Tracheal epithelial cell (primary cell): ENCODE measurements at places on chromosomes 5 and 9. TPM values are rescaled to one million over a fixed set of nuclear protein-coding genes. Genes with fewer than 3 reads are reported as not detected.

The SPATA31A5 gene
- not detected in 2 replicates for total RNA-seq

The ADAMTS6 gene
- total RNA-seq = 17.1 and 34.0 TPM in 2 replicates

The BTF3 gene
- 225 and 348 TPM in 2 replicates for total RNA-seq

The DAB2 gene
- total RNA-seq = 1.1 and 5.8 TPM in 2 replicates

The MYOT gene
- total RNA-seq = not detected in 2 replicates

The PIP5K1B gene
- 2.6 TPM in 1 of 2 replicates, not detected in the other for total RNA-seq

The SEPTIN8 gene
- 21.3 and 40.7 TPM in 2 replicates for total RNA-seq

The SV2C gene
- total RNA-seq = not detected in 2 replicates

The SYK gene
- 15.2 and 28.3 TPM in 2 replicates for total RNA-seq

The CD72 gene
- 0.72 TPM in 1 of 2 replicates, not detected in the other for total RNA-seq

The PSAT1 gene
- total RNA-seq = 108 and 209 TPM in 2 replicates

The HSPB3 gene
- not detected in 2 replicates for total RNA-seq

The NFIB gene
- 8.0 and 19.6 TPM in 2 replicates for total RNA-seq

The MIER3 gene
- total RNA-seq = 38.4 and 43.6 TPM in 2 replicates

The EPB41L4A gene
- total RNA-seq = 3.6 and 12.4 TPM in 2 replicates

The PSD2 gene
- under 0.01 TPM in 1 of 2 replicates, not detected in the other for total RNA-seq

The NUDT12 gene
- total RNA-seq = 13.5 and 23.4 TPM in 2 replicates

The CTXN3 gene
- not detected in 2 replicates for total RNA-seq

The ZNF483 gene
- 0.64 and 1.4 TPM in 2 replicates for total RNA-seq

The AGPAT2 gene
- 54.1 and 69.6 TPM in 2 replicates for total RNA-seq

The BOD1 gene
- total RNA-seq = 78.4 and 86.3 TPM in 2 replicates

The GMCL2 gene
- total RNA-seq = not detected in 2 replicates

The PCDHA4 gene
- total RNA-seq = 0.21 and 1.2 TPM in 2 replicates

The OR1Q1 gene
- total RNA-seq = not detected in 2 replicates

The C6 gene
- not detected in 2 replicates for total RNA-seq

The ZNG1E gene
- 18.8 and 28.4 TPM in 2 replicates for total RNA-seq

The PPP3R2 gene
- total RNA-seq = not detected in 2 replicates
